Stimulated activated CD4-positive, alpha-beta T cell treated with anti-CD3 and anti-CD28 coated beads, TNF-alpha, amount 100 ng/mL, for 24 hours (primary cell): ENCODE measurements at places on chromosomes 2 and 18.

DNA sequence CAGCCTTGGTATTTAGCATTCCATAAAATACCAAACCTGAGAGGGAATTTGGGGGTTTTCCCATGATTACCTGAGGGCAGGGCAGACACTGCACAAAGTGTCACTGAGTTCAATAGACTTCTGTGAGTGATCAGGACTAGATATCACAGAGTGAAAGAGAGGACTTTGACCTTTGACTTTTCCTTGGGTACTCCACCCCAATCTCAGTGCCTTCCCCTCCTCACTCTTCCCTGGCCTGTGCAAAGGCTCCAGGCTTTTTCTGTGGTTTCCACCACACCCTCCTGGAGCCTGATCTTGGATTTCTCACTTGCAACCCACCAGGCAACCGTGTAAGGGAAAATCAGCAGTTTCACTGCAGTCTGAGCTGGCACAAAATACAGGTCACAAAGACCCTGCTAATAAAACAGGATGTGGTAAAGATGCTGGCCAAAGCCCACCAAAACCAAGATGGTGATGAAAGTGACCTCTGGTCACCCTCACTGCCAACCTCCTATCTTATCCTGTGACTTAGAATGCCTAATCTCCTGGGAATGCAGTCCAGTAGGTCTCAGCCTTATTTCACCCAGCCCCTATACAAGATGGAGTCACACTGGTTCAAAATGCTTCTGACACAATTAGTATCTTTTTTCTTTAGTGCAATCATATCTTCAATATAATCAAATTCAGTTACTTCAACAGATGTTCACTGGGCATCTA lies 64.0 kb downstream of the BOD1L2 start:
- no peak for DNase-seq

DNA sequence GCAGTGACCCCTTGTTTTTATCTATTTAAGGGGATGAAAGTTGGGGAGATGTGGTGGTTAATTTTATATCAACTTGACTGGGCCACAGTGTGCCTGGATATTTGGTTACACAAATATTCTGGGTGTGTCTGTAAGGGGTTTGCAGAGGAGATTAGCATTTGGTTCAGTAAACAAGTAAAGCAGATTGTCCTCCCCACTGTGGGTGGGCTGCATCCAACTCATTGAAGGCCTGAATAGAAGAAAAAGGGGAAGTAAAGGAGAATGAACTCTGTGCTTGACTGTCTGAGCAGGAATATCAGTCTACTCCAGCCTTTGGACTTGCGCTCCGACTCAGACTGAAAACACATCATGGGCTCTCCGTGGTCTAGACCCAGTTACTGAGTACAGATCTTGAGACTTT lies 80.9 kb downstream of the GCA start:
- no peak for DNase-seq

DNA sequence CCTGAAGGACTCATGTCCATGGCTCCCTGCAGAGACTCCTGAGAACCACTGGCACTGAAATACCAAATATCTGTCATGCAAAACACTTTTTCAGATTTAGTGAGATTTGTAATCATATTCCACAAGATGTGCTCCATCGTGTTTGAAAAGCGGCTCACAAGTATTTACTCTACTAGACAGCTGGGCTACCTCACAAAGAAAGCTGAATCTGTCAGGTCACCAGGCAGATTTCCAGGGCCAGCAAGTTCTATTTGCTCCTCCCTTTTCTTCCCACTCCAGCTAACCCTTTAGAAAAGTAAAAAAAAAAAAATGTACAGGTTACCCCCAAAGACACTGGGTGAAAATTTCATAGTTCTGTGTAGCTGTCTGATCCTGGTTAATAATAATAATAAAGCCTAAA lies 22.9 kb downstream of the WIPF1 start:
- no peak for DNase-seq

- DNase-seq = no peak
These were observed 60.0 kb downstream of the GCA start for GRCh38 chr2:162403884-162404283.

DNA sequence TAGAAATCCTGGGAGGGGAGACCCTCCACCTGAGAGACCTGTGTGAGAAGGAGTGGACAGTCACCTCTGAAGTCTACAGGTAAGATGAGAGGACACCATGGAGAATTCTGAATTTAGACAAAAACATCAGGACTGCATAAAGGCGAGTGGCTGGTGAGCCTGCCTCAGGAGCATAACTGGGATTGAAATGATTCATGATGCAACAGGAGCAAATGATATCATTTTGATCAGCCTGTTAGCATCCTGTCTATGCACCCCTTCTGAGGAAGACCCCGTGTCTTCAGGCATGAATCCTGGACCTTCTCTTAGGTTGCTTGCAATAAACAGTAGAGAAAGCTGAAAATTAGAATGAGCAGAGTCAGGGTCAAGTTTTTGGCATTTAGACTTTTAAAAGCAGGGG lies 245.8 kb downstream of the ETAA1 start:
- no peak for DNase-seq

GRCh38 chr2:201908901-201909300 lies 102.6 kb downstream of the CDK15 start:
- no peak for DNase-seq

DNA sequence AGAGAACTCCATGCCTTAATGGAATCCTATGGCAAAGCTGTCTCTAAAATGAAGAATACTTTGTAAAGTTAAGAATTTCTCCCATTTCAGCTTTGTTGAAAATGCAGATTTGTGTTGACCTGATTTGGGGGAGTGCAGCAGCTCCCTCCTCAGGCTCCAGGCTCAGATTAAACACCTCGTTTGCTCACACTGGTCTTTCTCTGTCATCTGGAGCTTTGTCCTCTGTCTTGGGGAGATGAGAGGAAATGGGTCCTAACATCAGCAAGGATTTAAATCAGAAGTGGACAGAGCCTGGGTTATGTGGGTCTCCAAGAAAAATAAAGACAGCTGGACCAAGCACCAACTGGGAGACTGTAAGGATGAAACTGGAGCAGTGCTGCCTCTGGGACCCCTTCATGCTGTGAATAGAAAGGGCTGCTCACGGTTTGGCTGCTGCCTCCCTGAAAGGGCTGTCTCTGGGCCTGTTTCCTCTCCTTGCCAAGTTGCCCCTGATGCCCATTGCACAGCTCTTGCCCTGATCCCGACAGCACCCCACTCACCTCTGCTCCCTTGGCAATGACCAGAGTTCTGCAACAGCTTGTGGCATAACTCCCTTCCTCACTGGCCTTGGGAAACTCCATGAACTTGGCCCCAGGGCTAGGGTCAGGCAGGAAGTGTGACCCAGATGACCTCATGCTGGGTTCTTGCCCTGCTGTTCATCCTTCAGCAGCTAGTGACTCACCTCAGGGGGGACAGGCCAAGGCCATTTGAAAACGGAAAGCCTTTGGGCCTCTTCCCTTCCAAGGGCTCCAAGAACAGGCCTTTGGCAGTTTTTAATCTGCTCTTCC lies 197.2 kb downstream of the CYP26B1 start:
- no peak for DNase-seq
